ENCODE measurements at places on chromosomes 7 and 10.

GRCh38 chr10:79254333-79255006 is 92.8 kb upstream of the PPIF start:
- DNase-seq = no peak

- no peak for DNase-seq
These were observed 76.4 kb upstream of the ZMIZ1 start for GRCh38 chr10:78992333-78992732.

DNA sequence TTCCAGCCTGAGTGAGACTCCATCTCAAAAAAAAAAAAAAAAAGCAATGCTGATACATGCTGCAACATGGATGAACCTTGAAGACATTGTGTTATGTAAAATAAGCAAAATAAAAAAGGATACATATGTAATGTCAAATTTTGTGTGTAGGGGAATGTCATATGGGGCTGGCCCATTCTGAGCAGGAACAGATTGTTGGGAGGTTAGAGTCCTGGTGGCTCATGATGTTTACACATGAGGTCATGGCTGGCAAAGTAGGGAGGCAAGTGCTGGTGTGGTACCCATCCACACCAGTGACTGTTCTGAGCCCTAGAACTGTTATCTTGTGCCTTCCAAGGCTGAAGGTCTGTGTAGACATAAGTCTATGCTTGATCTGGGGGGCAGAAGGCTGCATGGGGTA is 37.6 kb downstream of the ZNF92 start:
- DNase-seq = no peak

DNA sequence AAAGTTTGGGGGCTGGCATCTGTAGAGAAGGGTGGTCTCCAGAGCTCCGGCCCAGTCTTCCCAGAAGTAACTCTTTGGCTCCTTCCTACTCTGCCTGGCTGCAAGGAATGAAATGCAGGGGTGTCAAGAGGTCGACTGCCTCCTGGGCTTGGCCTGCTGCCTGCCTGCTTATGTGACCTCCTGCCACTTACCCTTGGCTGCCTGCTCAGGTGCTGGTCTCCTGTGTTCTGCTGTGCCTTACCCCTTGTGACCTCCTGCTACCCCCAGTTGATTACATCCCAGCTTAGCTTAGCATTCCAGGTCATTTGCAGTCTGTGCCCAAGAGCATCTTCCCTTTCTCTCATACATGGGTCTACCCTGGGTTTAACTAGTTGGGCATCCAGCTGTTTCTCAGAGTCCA is 180.2 kb downstream of the PTPN20 start:
- no peak for DNase-seq

- DNase-seq = no peak
These were observed 56.3 kb downstream of the PLPP4 start for GRCh38 chr10:120513307-120513796.

DNA sequence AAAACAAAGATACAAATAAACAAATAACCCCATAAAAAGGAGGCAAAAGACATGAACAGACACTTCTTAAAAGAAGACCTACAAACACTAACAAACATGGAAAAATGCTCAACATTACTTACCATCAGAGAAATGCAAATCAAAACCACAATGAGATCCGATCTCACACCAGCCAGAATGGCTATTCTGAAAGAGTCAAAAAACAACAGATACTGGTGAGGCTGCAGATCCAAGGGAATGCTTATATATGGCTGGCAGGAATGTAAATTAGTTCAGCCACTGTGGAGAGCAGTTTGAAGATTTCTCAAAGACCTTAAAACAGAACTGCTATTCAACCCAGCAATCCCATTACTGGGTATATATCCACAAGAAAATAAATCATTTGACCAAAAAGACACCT is 80.4 kb upstream of the NRP1 start:
- no peak for DNase-seq

- no peak for DNase-seq
These were observed 166.4 kb upstream of the ADO start for GRCh38 chr10:62638062-62638477.

DNA sequence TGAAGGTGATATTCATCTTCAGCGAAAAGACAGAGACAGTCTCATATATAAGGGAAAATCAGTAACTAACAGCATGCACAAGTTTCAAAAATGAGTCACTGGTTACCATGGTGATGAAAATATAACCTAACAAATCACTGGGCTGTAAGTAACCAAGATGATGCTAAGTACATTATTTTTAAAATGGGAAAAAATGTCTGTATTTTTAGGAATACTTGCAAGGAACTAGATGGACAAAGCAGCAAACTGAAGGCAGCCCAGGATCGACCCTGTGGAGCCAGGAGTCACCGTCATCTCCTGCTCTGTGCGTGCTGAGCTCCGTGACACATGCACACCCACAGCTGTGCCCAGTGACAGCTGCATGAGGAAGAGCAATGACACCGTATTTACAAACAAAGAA is 137.3 kb downstream of the ELMO1 start:
- DNase-seq = no peak

DNA sequence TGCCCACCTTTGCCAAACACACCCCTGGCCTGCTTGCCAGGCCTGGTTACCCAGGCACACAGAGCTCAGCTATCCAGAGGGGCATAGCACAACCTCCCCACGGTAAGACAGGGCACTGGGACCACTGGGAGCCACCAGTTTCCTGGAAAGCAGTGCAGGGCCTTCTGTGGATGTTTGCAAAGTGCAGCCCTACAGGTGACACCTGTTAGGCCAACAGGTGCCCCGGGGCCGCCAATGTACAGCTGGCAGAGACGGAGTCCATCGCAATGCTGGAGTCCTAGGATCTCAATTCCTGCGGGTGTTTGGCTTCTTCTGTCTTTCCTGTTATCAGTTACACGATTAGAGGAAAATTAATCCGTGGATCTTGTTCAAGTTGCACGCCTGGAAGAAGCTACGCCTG is 94.9 kb downstream of the NPTX2 start:
- DNase-seq = no peak

DNA sequence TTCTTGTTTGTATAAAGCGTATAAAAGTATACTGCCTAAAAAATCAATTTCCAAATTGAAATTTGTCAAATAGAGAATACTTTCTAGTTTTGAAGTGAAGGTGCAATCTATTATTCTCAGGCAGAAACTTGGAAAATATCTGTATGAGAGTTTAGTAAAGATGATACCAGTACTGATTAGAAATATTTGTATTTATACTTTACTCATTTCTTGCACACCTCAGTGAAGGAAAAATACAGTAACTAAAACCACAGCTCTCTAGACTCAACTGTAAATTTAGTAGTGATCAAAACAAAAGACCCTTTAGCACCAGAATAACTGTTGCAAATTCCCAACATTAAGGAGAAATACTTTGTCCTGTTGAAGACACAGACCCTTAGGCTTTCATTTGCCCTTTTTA is 71.3 kb upstream of the CYP26C1 start:
- no peak for DNase-seq

GRCh38 chr7:134593530-134594392 is 44.9 kb downstream of the AKR1B15 start:
- peak; percentile 59 for DNase-seq

DNA sequence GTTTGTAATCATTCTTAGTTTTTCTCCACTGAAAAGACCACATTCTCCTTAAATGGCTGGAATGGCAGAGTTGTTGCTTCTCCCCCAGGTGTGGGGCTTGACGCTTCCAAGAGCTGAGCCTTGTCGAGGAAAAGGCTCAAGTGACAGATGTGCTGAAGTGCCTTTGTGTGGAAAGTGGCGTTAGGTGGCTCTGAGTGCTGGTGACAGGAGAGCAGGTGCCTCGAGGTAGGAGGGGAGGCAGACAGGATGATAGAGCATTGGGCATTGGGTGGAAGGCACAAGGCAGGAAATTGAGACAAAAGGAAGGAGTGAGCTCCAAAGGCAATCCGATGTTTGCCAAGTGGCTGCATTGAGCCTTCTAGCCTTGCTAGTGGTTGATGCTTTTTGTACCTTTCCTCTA is 6.7 kb downstream of the KIAA1217 start:
- DNase-seq = no peak

DNA sequence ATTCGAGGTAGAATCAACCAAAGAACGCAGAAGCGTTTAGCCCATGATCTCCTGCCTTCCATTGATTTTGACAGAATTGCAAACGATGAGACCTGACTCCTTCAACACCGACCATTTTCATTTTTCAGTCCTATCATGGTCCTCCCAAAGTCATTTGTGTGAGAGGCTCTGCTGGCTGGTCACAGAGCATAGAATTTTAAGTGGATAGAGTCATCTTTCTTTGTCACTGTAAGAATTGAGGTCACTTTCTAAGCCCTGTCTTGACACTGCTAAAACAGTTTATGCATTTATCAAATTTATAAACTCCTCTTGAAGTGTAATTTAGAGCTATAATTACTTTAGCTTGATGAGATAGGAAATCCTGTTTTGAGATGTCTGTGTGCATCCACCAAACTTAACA is 72.0 kb downstream of the UBE3C start:
- DNase-seq = no peak

- DNase-seq = no peak
These were observed 50.1 kb downstream of the ADARB2 start for GRCh38 chr10:1687190-1687589.

GRCh38 chr10:127619546-127620325 is 70.6 kb downstream of the NPS start:
- peak; percentile 52 for DNase-seq

GRCh38 chr10:47055386-47056246 is 144.4 kb downstream of the PTPN20 start:
- no peak for DNase-seq

DNA sequence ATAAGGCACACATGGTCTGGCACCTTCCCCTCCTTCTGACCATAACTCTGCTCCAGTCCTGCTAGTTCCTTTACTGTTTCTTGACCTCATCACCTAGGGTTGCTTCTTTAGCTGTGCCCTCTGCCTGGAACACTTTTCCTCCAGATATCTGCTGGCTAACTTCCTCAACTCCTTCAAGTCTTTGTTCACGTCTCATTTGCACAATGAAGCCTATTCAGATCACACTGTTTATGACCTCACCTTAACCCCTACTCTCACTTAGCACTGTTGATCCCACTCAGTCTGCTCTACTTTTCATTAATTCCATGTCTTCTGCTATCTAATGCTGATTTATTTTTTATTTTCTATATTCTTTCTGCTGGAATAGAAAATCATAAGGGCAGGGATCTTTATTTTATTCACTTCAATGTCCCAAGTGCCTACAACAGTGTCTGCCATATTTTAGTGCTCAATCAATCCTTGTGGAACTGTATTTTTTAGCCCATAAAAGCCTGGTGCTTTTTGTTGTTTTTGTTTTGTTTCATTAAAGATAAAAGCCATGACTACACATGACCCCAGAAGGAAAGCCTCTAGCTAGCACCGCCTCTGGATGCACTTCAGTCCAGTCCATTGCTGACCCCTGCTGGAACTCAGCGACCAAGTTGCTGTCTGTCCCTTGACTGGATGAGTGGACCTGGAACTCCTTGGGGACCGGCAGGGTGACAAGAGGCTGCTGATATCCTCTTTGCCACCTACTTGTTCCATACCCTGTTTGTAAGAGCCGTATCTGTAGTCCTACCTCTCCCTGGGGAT is 12.3 kb downstream of the KLF14 start:
- DNase-seq = peak; percentile 21

DNA sequence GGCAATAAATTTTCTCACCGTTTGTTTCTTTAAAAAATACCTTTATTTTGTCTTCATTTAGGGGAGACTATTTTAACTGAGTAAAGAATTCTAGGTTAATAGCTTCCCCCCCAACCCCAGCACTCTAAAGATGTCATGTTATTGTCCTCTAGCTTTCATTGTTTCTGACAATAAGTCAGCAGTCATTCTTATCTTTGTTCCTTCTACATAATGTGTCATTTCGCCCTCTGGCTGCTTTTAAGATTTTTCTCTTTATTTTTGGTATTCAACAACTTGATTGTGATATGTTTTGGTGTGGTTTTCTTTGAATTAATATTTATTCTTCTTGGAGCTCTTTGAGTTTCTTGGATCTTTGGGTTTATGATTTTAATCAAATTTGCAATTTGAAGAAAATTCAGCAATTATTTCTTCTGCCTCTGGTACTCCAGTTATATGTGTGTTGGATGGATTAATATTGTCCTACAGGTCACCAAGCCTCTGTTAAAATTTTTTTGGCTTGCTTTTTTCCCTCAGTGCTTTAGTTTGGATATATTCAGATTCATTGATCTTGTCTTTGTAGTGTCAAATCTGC is 64.6 kb upstream of the ELN start:
- DNase-seq = no peak

- DNase-seq = peak; percentile 4
These were observed 128.4 kb downstream of the ABCA13 start for GRCh38 chr7:48299580-48300169.

DNA sequence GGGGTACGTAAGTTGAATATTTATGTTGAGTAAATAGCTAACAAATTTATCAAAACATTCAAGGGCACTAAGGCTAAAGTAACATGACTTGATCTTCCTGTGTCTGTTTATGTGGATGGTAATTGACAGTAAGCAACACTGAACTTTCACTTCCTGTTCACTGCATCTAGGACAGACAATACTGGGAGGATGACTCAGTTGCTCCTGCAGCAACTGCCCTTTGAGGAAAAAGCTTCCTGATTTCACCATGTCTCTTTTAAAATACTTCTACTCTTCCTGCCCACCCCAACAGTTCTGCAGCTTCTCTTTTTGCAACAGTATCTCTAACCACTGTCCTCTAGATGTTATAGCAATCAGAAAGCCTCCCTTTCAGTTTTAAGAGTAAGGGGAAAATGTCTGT is 76.6 kb upstream of the HGF start:
- no peak for DNase-seq

- DNase-seq = no peak
These were observed 228.4 kb upstream of the DGKB start for GRCh38 chr7:15130666-15131541.

DNA sequence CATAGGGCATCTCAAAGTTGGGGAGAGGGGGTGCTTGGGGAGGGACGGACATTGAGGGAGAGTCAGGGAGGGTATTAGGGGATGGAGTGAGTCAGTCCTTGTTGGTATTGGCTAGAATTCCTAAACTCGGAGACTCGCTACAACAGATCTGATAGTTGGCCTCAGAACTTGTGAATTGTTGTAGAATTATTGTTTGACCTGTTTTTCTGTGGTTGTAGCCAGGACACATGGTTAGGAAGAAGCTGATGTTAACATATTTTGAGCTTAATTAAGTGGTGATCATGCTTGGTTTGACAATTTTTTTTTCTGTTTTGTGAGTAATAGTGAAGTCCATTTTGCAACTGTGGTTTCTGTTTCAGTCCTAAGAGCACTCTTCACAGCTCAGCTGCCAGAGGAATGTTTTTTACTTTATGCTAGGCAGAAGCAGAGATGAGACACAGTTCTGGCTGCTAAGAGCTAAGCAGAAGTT is 1190.3 kb upstream of the C7orf33 start:
- DNase-seq = no peak

GRCh38 chr10:106874604-106874889 is 290.0 kb downstream of the SORCS1 start:
- no peak for DNase-seq

GRCh38 chr10:60234551-60234950 is 155.1 kb downstream of the ANK3 start:
- no peak for DNase-seq

- DNase-seq = no peak
These were observed 10.7 kb downstream of the CBLL1 start for GRCh38 chr7:107754642-107755041.

Measured in nucleus accumbens (tissue), 56 donors.